ENCODE measurements at places on chromosomes 3 and 15. TPM values are rescaled to one million over a fixed set of nuclear protein-coding genes. Genes with fewer than 3 reads are reported as not detected.

C3orf20 gene
- 0.08 TPM for total RNA-seq

ZIC4 gene
- total RNA-seq: not detected

CIB2 gene
- total RNA-seq: 0.25 TPM

CCR9 gene
- total RNA-seq: not detected

IL12A gene
- total RNA-seq: 0.08 TPM

LRRC15 gene
- total RNA-seq: 0.08 TPM

KIF15 gene
- 15.9 TPM for total RNA-seq

KLHL40 gene
- not detected for total RNA-seq

MITF gene
- total RNA-seq: 2.2 TPM

DNAJC17 gene
- 10.0 TPM for total RNA-seq

AGBL1 gene
- not detected for total RNA-seq

SSUH2 gene
- total RNA-seq: 2.1 TPM

XCR1 gene
- total RNA-seq: under 0.01 TPM

CFAP100 gene
- not detected for total RNA-seq

ZPLD1 gene
- total RNA-seq: 0.23 TPM

MLF1 gene
- total RNA-seq: 0.25 TPM

C3orf49 gene
- not detected for total RNA-seq

IGSF10 gene
- total RNA-seq: 0.65 TPM

MRPS11 gene
- 21.2 TPM for total RNA-seq

C3orf18 gene
- total RNA-seq: 1.8 TPM

INSYN1 gene
- 0.25 TPM for total RNA-seq

CPLX3 gene
- total RNA-seq: not detected

DISP2 gene
- under 0.01 TPM for total RNA-seq

C3orf52 gene
- 1.8 TPM for total RNA-seq

SEMA7A gene
- 18.1 TPM for total RNA-seq

RASGRF1 gene
- not detected for total RNA-seq

FGF12 gene
- total RNA-seq: 0.59 TPM

EXOSC7 gene
- 23.4 TPM for total RNA-seq

MYO5C gene
- 2.6 TPM for total RNA-seq

UNC13C gene
- not detected for total RNA-seq

GPR156 gene
- 0.09 TPM for total RNA-seq

SLC12A8 gene
- total RNA-seq: 2.7 TPM

CNTN3 gene
- 0.84 TPM for total RNA-seq

PCBP4 gene
- 4.0 TPM for total RNA-seq

CYP1A2 gene
- 32.5 TPM for total RNA-seq

MRPL47 gene
- 16.8 TPM for total RNA-seq

ETFA gene
- total RNA-seq: 242 TPM

UROC1 gene
- total RNA-seq: 5.9 TPM

TMIE gene
- 0.17 TPM for total RNA-seq

SLC28A1 gene
- total RNA-seq: 39.7 TPM

KCTD6 gene
- 13.8 TPM for total RNA-seq

DZIP3 gene
- total RNA-seq: 2.6 TPM

TRIP4 gene
- total RNA-seq: 8.0 TPM

Data from liver (tissue), 10 donors.